ENCODE measurements at places on chromosomes 7 and 10.

DNA sequence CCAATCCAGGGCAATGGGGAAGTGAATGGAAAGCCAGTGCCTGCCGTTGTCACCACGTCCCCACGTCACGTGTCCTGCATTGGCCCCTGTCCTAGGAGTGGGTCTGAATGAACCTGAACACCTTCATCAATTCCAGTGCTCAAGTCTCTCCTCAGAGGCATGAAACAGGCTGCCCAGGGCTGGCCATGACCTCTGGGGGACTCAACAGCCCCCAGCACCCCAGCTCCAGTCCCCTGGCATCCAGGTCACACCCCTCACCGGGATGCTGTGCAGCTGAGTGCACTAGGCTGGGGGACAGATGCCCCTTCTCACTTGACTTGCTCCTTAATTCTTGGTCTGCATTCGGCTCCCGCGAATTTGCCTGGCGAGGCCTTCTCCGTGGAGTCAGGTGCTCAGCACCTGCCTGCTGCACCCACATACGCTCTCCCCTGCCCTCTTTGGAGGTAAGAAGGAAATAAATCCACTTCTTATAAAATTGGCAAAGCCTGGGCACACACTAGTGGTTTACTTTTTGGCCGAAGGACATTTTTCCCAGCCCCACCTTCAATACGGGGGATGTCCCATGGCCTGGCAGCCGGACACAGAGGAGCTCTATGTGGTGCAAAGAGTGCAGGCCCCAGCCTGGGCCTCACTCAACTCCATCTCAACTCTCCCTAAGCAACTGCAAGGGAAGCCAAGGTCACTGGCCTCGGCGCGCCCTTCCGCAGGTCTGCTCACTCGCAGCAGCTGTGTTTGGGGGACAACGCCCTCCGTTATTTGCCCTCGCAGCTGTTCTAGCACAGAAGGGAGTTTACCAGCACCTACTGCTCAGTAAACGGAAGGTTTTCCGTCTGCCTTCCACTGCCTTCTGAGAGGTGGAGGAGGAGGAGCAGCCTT is 77.6 kb upstream of the SHH start:
- no peak for DNase-seq

GRCh38 chr7:76267107-76267893 is 35.2 kb upstream of the HSPB1 start:
- no peak for DNase-seq

DNA sequence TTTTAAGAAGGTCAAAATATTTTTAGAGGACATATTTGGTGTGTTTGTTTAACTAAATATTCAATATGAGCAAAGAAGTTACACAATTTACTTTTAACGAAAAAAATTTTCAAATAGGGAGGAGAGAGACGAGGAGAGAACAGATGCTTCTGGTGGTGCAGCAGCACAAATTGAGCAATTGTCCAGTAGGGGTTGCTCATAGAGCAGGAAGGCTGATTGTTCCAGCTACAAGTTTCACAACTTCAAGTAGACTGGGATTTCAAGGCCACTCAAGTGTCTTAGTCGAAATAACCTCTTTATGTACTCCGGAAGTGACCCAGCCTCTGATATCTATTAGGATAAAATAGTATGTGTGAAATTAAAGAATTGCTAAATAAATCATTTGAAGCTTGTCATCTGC is 197.9 kb downstream of the HDAC9 start:
- peak; percentile 79 for DNase-seq

GRCh38 chr7:116027786-116028185 is 2.8 kb downstream of the TFEC start:
- no peak for DNase-seq

- DNase-seq, result no peak
These were observed 23.4 kb upstream of the PRKCQ start for GRCh38 chr10:6603142-6604125.

DNA sequence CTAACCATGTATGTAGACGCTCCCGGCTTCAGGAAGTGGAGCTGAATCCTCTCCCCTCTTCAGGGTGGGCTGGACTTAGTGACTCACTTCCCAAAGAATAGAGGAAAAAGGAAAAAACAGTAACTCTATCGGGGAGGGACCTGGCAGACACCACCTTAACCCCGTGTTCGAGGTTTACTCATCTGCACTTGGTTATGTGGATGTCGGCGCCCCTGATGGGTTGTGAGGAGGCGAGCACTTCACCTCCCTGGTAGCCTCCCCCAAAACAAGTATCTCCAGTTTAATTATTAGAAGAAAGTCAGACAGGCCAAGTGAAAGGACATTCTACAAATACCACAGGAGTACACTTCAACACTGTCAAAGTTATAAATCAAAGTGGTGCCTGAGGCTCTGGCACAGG is 559.7 kb downstream of the TCERG1L start:
- no peak for DNase-seq

- DNase-seq, result peak; percentile 74
These were observed at the start of gene ZFYVE27 for GRCh38 chr10:97736902-97737769. Gene ZFYVE27, plus strand, starts transcription at chr10:97737128. Its CDS starts 1,350 bp downstream, at chr10:97738478.

GRCh38 chr10:69668721-69669120 is 38.7 kb downstream of the FAM241B start:
- DNase-seq, result no peak

GRCh38 chr10:86538547-86538946 is 17.0 kb upstream of the WAPL start:
- DNase-seq, result no peak

DNA sequence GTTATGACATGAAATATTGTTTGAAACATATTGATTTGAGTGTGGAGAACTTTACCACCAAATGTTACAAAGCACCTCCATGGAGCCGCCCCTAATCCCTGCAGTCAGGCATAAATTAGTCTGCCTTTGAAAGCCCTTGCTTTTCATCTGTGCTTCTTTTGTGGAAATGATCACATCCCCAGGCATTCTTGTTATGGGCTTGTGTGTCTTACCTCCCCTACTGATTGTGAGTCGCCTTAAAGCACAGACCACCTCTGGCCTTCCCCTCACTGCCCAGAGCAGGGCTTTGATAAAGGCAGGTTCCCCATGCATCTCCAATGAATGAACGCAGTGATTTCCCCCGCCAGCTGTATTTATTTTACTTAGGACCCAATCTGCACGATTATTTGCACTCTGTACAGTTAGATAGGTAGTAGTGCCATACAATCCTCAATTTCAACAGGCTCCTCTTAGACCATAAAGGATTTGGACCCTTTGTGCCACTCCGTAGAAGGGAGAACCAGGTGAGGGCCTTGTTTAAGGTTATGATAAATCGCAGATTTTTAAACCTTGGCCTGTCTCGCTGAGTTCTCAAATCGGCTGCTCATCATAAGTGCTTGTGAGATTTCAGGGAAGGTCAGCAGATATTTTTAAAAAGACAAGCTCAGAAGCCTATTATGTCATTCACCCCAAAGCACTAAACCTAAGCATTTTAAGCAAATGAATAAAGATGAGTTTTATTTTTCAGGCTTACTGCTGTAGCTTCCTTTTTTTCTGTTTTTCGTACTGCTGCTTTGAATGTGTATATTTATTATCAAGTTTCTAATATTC is 107.8 kb downstream of the CUBN start:
- no peak for DNase-seq

DNA sequence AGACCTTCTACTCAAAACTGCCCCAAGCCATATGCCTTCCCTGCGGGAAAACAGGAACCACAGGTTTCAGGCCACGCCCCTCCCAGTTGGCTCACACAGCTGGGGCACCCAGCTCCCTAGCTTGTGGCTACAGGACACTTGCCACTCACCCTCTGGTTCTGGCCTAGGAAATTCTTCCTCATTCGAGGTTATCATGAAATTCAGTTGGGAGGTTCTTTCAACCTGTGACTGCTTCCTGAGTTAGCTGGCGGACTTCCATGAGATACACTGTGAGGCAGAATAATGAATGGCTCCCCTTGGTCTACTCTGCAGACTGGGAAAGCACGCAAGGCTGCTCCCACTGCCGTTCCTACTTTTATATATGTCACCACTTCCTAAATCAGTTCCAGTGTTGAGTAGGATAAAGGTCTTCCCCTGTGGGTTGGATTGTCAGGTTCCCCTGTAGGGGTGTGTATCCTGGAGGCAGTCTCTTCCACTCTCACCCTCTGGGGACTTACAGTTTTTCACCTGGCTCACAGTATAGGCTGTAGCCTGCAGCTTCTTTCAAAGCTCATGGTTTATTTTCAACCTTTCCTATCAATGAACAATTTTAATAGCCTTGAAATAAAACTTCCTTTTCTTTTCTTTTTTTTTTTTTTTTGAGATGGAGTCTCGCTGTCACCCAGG is 37.0 kb downstream of the GPR22 start:
- no peak for DNase-seq

DNA sequence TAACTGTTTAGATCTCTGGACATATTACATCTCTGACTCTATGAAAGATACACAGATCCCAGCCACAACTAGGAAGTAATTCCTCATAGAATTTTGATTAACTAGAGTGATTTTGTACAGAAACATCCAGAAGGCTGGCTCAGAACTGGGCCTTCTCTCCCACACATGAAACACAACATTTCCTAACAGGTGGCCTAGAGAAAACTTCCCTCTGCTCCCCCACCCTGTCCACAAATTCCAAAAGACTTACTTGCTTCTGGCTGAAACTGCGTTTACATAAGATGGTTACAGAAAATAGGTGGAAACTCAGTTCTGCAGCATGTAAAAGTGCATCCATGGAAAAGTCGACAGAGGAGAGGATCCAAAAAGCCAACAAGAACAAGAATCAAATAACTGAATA is 132.9 kb downstream of the FZD1 start:
- DNase-seq, result no peak

- no peak for DNase-seq
These were observed 149.5 kb downstream of the SEC23IP start for GRCh38 chr10:120041807-120042559.

DNA sequence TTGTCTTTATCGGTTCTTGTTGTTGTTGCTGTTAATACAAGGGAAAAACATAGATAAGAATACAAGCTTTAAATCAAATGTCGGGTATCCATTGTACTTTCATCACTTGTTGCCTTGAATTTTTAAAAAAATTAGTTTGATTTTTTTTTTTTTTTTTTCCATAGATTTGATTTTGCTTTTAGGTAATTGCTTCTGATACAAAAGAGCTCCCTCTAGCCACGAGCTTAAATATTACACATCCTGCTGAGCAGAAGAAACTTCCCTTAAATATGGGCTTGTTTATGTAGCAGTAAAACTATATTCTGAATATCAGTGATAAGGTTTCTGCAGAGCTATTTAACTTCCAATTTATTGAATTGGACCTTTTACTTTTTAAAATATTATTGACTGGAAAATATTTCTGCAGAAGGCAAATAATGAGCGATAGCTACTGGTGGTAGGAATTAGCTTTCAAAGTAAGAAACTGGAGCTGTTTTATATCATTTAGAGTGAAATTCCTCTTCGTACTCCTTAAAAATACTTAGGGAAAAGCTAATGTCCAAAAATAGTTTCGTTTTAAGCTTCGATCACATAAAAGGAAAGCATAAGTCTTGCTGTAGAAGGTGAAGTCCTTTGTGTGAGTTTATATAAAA is 216.9 kb downstream of the POLR1F start:
- peak; percentile 21 for DNase-seq

DNA sequence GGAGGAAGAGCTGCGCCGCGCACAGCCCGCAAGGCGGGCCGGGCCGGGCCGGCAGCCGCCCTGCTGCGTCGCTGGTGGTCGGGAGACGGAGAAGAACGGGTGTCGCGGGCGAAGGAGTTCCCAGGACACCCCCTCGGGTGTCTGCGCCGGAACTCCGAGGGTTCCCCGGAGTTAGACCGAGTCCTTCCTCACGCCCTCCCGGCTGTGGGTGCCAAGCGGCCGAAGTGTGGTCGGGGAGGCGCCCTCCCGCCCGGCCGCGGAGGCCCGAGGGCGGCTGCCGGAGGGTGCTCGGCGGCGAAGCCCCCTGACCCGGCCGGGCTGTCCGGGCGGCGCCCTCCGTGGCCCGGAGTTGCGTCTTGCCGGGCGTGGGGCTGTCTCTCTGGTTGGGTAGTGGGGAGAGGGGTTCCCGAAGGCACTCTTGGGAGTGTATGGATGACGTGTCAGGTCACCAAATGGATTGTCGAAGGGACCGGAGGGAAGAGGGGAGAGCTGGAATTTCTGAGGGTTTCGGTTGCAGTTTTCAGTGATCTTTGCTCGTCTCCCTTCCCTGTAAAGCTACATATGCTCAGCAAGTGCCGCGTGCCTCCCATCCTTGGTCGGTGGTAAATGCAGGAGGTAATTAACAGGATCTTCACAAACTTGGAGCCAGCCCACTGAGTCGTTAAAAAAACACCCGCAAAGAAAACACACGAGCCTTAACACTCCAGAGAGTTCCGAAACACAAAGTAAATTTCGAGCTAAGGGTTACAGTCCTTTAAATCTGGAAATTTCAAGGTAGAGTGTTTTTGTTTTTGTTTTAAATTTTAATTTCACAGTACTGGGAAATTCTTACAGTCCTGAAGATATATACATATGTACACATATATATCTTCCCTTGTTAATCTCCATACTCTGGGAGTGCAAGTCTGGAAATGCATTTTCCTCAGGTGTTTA is 871 bp downstream of the ST7 start:
- peak; percentile 54 for DNase-seq

DNA sequence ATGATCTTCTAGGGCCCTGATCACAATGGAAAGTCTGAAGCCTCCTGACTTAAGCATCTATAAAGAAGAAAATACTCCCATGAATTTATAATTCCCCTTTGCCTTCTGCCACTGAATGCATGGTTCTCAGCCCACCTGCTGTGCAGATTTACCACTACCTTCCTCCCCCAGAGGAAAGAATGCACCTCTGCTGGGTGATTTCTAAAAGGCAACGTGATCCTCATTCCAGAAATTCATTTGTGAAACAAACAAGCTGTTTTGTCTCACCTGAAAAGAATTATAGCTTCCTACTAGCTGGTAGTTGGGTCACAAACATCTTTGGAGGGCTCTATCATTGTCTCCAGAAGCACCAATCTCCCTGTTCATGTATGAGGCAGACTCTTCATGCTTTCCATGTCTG is 320.2 kb downstream of the CDC14C start:
- no peak for DNase-seq

DNA sequence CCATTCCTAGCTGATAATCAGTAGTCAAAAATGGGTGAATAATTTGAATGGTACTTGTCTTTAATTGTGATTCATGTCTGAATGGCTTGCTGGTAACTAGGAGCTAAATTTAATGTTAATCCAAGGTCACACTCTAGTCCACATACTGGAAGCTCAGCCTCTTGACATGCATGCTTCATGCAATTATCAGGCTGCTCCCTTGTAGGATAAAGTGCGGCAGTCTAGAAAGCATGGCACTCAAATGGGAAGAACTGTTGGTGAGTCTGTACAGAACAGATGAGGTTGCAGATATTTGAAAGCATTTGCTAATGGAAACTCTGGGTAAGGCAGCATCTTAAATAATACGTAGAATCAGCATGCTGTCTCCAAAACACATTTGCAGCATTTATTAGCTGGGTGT is 499.4 kb downstream of the AUTS2 start:
- no peak for DNase-seq

GRCh38 chr10:79112881-79113431 is 44.2 kb downstream of the ZMIZ1 start:
- DNase-seq, result peak; percentile 52

DNA sequence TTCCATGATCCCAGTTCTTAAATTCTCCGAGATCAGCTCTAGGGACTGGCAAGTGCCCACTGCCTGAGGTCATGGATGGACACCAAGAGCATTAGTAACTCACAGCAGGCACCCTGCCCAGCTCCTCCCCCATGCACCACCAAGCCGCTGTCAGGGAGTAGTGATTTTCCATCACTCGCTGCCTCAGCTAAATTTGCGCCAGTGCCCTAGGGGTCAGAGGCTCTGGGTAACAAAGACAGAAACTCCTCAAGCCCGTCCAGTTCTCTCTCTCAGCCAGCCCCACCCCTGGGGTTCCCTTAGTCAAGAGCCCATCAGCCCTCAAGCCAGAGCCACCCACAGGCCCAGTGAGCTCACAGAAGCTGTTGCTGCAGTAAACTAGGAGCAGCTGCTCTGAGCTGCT is 30.0 kb downstream of the PAX2 start:
- no peak for DNase-seq
